RPMI8226 (cell line): ENCODE measurements at places on chromosomes 3 and 15.

DNA sequence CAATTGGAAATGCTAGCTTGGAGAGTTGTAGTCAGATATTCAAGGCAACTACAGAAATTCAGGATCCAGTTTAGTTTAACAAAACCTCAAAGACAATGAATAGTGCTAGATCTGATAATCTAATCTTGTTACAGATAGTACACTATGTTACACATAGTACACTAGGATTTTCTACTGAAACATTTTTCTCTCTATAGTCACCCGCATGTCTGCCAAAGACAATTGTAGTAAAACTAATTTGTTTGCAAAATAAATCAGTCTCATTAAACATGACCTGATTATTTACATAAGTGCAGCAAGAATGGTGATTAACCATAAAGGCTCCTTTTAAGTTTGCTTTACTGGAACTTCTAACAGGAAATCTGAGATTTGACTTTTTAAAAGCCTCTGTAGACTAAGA is 52.0 kb downstream of the ILDR1 start:
- DNase-seq = no peak

- peak; percentile 33 for DNase-seq
Observed at GRCh38 chr3:167978071-167978470, 117.7 kb downstream of the GOLIM4 start.

GRCh38 chr15:90654233-90655136 is 62.7 kb upstream of the BLM start:
- no peak for DNase-seq

DNA sequence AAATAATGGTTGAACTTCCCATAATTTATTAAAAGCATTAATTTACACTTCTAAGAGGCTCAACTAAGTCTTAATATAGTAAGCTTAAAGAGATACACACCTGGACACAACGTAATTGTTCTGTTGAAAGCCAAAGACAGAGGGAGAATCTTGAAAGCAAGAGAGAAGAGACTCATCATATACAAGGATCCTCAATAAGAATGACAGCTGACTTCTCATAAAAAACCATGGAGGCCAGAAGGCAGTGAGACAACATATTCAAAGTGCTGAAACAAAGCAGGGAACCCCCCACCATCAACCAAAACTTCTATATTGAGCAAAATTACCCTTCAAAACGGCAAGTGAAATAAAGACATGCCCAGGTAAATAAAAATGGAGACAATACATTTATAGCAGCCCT is 16.6 kb upstream of the GABRG3 start:
- DNase-seq = no peak

DNA sequence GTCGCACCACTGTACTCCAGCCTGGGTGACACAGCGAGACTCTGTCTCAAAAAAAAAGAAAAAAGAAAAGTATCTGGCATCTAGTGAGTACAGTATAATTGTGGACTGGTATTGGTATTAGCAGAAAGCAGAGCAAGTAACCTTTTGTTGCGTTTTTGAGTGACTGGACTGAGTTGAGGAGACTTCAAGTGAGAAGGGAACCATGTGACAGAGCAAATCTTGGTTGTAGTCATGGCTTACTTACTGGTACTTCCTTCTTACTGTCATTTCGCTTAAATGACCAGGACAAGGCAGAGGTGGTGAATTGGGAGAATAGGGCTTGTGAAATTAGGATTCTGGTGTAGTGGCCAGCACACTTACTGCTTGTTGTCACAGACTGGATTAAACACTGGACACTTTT is 20.6 kb downstream of the RTF1 start:
- DNase-seq = no peak

DNA sequence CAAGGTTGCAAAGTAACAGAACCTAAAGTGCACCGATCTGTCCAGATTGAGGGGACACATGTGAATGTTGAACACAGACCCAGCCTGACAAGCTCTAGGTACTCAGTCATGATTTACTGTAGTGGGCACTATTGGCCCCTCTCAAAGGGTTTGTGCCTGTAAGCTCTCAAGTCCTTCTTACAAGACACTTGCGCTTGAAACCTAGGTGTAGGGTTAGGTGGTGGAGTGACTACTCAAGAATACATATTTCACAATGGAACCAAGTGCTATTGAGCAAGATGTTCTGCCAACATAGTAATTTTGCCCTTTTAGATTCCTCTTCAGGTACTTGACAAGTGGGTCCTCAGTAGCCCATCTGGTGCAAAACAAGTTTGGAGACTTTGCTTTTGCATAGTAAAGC is 169.9 kb downstream of the AKAP13 start:
- DNase-seq = no peak

- DNase-seq = no peak
Observed at GRCh38 chr3:59142556-59142955, 92.7 kb upstream of the CFAP20DC start.

- no peak for DNase-seq
Observed at GRCh38 chr3:139123377-139124095, 78.8 kb upstream of the PRR23C start.

DNA sequence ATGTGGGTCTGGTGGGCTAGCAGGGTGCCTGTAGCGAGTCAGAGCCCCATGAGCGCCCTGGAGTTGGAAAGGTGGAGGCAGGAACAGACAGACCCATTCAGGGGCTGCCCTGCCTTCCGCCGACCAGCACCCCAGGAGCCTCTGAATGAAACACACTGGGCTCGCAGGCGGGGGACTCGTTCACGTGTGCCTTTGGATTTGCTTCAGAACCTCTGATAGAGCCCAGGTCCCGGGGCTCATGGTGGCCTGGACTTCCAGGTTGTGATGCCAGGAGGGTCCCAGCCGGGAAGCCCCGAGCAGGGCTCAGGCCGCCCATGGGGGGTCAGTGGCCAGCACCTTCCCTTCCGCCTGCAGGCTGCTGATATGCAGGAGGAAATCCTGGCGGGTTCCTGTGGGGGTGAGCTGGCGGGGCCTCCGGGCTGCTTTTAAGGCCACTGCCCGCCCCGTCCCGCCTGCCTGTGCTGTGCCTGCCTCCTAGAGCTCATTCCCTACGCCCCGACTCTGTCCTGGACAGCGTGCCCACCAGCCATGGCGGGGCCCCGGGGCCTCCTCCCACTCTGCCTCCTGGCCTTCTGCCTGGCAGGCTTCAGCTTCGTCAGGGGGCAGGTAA is at the start of gene STAB1:
Gene STAB1, plus strand, starts transcription at position 453 of the 610 bp plus-strand sequence. Its CDS starts 76 bp downstream, at position 529.
- no peak for DNase-seq

GRCh38 chr3:23519314-23520208 is 286.2 kb upstream of the UBE2E1 start:
- DNase-seq = no peak

GRCh38 chr15:63703641-63704240 is 106.6 kb downstream of the FBXL22 start:
- no peak for DNase-seq

DNA sequence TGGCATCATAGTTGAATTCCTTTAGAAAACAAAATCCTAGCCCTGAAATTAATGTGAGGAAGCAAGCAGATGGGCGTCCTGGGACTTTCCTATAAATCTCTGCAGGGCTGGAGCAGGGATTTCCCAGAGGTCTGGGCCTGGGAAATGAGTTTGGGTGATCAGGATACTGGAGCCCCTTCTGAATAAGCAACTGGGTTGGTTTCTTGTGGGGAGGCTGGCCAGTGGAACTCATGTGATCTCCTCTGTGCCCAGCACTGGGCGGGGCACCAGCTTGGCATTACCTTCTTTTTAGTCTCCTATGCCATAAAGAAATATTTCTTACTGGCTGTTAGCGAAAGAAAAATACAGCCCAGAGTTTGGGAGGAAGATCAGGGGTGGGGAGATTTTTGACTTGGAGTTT is 1.7 kb downstream of the THSD4 start:
- no peak for DNase-seq

DNA sequence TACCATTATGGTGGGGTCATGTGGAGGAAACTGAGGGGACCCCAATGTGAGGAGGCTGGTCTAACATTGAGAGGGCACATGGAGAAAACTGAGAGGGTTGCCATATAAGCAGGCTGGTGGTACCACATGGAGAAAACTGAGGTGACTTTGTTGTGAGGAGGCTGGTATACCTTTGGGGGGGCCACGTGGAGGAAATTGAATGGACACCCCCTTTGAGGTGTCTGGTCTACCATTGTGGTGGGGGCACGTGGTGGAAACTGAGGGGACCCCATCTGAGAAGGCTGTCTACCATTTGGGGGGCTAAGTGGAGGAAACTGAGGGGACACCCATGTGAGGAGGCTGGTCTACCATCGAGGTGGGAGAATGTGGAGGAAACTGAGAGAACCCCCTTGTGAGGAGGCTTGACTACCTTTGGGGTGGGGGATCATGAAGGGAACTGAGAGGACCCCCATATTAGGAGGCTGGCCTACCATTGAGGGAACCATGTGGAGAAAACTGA is 163.8 kb downstream of the FBLN2 start:
- DNase-seq = no peak

- DNase-seq = peak; percentile 40
Observed at GRCh38 chr15:31328428-31328968, 1.9 kb downstream of the KLF13 start.

- peak; percentile 83 for DNase-seq
Observed at GRCh38 chr3:163490119-163490518, 1588.2 kb downstream of the SI start.

DNA sequence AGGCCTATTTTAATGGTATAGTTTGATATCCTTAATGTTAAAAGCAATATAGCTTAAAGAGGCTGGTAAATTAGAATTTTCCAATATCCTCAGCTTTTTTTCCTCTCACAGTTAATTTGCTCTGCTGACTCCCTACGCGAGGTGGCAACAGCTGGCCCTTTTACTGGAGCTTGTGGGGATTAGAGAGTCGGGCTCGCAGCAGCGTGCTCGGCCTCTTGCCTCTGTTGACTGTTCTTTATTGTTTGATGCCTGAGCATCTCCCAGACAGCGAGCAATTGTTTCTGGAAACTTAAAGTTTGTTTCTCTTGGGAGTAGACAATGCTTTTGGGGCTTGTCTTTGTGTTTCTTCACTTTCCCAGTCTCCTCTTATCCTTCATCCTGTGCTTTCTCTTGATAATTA is 80.8 kb downstream of the OPA1 start:
- DNase-seq = no peak

DNA sequence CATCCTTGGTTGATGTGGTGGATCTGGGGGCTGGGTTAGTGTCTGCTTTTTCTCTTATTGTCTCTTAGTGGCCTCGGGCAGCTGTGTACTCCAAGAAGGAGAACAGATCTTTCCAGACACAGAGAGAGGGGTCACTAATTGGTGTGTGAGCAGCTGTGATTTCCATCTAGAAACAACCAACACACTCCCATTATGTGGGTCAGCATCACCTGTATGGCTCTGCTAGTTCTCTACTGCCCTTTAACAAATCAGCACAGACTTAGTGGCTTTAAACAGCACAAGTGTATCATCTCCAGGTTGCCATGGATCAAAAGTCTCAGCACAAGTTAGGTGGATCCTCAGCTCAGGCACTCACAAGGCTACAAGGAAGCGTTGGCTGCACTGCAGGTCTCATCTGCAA is 156.8 kb downstream of the LRTM1 start:
- no peak for DNase-seq

GRCh38 chr3:3087279-3087678 is 22.9 kb downstream of the IL5RA start:
- DNase-seq = no peak
